G401 (cell line): ENCODE measurements at places on chromosomes 11 and 22. TPM values are rescaled to one million over a fixed set of nuclear protein-coding genes. Genes with fewer than 3 reads are reported as not detected.

DNA sequence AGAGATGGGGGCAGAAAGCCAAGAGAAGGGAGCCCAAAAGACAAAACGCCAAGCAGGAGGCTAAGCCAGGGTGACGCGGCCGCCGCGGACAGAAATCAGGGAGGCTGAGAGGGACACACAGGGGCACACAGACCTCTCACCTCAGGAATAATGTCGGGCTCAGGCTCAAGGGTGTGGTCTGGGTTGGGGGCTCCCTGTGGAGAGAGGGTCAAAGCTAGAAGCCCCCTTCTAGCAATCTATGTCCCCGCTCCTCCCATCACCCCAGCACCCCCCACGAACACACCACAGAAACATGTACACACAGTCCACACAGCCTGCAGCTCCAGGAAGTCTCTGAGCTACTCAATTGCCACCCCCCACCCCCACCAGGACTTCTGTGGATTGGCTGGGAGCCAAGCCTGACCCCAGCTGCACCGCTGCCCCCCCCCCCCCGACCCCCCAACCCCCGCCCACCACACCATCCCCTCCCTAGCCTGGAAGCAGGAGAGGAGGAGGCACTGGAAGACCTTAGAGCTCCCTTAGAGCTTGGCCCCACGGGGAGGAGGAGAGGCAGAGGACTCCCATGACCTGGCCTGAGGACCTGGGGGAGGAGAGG lies 6.9 kb downstream of the BCL9L start:
- no peak for DNase-seq

DNA sequence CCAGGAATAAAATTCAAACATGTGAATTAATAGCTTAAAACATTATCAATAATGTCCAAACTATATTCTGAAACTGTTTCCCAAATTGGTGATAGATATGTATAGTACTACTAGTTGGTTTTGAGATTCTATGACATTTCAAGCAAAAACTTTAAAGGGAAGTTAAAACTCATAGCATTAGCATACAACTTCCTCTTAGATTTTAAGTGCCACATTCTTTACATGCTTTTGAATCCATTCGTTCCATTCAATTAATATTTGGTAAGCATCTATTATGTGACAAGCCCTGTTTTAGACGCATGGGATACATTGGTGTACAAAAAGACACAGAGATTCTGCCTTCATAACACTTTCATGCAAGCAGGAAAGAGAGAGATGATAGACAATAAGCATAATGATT lies 8.9 kb downstream of the PATL1 start:
- DNase-seq, result no peak

GRCh38 chr11:12800871-12801270 lies 126.7 kb downstream of the TEAD1 start:
- no peak for DNase-seq

DNA sequence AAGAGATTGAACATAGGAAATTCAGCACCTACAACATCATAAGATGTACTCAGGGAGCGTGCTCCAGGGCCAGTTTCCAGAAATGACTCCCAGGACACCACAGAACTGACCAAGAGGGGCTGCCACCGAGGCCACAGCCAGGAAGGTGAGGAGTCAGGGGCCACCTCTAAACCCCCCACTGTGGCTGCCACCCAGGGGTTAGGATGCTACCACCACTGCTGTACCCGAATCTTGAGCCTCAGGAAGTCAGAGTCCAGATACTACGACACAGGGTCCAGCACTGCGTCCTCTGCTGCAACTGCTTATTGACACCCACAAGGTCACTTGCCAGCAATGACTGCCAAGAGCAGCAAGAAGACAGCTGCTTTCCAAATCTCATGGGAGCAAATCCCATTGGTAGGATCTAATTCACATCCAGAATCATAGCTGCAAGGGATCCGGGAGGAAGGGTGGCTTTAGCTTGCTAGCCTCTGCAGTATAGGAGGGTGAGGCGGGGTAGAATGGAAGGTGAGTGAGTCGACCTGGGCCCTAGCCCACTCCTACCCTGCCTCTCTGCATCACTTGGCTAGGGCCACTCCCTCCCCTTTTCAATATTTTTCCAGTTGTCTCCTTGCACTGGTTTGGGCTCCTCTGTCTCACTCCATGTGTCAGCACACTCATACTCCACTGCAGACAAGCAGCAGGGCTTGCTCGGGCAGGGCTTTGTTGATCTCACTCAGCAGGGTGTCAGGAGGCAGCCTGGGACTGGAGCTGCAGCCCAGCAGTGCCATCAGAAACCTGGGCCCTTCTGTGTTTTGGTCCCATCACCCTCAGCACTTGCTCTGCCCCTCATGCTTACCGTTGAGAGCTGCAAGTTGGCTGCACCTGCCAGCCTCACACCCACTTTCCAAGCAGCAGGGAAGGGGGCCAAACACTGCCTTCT lies 18.1 kb upstream of the CYTH4 start:
- no peak for DNase-seq

DNA sequence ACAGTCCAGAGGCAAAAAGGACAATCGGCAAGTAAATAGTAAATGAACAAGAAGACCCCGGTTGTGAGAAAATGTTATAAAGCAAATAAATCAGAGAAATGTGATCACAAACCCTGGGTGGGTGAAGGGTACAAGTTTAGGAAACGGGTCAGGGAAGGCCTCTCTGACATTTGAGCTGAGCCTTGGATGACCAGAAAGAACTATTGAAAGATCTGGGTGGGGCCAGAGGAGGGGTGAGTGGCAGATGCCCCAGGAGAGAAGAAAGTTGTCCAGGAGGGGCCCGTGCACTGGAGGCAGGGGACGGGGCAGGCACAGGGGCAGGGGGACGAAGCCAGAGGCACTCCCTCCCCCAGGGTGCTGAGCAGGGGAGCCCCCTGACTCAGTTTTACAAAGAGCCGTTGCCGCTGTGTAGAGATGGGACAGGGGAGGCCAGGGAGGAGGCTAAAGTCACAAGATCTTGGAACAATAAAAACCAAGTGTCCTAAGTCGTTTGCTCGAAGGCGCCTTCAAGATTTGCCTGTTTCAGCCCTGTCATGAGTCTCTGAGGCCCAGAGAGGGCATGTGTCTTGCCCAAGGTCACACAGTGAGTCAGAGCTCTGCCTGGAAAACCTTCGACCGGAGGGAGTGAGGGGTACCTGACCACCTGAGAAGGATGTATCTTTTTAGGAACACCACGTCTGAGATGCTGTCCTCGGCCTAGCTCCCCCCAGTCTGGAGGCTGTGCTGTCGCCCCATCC lies 10.8 kb upstream of the PDGFB start:
- DNase-seq, result no peak

DNA sequence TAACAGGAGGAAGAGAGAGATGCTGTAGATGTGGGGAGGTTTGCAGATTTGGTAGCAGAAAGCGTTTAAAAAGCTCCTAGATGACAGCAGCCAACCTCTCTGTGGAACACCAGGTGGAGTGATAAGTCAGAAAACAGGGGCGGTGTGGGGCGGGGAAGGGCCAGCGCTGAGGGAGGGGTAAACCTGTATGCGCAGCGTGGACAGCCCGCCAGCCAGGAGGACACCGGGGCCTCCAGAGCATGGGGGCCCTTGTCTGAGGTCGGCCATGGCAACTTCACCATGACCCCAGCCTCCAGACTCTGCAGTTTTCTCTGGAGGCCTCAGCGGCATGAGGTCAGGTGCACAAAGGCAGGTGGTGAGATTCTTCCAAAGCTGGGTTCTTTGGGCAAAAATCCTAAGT lies 423.7 kb downstream of the BRD1 start:
- no peak for DNase-seq

DNA sequence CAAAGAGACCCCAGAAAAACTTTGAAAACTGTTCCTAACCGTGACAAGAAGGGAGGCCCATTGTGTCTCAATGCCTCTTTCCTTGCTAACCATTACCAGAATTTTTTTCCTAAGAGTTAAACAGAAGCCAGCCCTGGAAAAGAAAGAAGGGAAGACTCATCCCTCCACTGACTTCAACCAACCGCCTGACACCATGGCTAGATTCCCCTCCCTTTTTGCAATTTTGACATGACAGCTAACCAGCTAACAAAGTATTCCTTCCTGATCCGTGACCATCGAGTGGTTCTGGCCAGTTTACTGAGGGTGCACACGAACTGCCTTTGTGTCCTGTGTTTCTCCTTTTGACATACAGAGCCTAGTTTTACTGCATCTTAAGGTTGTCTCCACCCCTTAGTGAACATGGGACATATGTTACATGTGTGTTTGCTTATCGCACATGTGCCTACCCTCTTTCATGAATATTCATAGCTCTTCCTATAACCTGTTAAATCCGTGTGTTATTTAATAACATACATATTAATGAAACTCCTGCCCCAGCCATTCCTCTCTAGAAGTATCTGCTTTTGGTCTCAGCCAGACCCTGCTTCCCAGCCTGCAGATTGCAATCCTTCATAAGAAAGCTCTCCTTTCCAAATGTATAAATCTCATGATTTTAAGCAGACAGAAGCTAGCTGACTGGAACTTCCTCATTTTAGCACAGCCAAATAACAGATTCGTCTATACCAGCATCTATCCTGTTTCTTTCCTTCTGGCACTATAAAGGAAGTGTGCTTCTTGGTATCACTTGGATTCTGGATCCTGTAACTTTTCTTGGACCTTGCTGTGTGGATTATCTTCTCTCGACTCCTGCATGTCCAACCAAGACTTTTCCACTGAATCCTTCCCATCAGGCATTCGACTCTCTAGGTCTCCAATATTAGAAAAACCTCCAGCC lies 37.8 kb downstream of the RASSF10 start:
- DNase-seq, result no peak

DNA sequence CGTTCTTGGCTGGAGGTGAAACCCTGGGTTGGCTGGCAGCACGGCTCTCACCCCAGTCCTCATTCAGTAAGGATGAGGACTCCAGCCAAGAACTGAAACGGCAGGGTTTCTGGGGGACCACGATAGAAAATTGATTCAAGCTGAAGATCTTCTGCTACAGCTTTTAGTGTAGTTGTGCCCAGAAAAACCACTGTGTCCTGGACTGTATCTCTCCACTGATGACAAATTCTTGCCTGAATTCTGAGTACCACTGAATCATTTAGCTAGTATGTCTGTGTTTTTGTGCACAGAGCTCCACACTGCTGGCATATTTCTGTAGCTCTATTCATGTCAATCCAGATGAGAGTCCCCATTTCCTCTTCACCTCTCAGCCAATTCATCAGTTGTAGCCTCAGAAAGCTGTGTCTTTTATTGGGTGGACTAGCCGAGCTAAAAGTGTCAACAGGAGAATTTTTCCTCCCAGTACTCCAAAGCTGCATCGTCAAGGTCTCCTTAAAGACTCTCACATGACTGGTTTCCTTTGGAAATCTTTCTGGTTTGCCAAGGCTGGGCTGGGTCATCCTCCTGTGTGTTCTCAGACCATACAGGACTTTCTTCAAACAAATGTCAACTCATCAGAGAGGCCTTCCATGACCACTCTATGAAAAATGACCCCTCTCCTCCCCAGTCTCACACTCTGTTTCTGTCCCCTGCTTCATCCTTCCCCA lies 144.6 kb downstream of the LDLRAD3 start:
- peak; percentile 65 for DNase-seq

DNA sequence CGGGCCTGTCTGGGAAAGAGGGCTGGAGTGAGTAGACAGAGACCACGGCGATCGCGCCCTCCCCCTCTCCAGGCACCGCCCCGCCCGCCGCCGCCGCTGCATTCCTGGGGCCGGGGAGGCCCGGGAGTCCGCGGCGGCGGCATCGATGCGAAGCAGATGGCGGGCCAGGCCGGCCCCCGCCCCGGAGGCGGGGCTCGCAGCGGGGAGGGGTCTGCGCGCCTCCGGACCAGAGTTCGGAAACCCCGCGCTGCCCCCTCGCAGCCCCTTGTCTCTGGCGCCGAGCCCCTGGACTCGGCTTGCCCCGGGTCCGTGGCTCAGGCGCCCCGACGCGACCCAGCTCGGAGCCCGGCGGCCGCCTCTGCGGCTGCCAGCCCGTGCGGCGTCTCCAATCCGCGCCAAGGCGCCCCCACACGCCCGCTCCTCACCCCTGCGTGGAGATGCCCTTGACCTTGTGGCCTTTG lies 1.3 kb downstream of the SCARF2 start:
- no peak for DNase-seq

DNA sequence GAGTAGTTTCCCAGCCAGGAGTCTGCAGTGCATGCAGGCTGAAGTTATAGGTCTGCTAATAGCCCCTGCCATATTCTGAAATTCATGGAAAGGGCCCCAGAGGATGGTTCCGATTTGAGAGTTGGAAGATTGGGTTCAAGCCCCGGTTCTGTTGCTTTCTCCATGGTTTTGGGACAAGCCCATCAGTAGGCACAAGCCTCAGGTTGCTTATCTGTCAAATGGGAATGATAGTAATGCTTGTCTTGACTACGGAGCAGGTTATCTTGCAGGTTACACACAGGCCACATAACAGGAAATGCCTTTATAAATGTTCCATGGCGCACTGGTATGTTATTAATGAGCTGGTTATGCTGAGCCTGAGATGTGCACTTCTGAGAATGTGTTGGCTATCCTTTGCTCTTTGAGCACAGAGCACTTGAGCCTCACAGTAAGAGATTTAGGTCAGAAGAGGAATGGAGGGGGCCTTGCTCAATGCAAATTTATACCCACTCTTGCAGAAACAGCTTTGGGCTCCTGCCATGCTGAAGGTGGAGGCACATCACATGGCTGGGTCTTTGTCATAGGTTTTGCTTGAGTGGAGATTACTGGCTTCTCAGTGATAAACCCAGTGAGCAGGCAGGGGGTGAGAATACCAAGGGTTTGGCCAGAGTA lies 47.1 kb downstream of the ZNRF3 start:
- peak; percentile 59 for DNase-seq

- DNase-seq, result no peak
These were observed 57.0 kb downstream of the CERK start for GRCh38 chr22:46681010-46681409.

DNA sequence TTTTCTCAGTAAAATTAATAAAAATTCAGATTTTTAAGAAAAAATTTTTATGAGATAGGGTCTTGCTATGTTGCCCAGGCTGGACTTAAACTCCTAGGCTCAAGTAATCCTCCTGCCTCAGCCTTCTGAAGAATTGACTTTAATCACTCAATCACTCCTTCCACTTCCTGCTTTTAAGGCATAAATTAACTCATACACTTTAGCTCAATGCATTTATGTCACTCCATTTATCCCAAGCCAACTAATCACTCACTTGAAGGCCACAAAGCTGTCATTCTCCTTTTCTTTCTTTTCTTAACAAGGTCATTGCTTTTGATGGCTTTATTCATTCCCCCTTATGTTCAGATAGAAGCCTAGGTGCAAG lies 877 bp downstream of the ALG9 start:
- DNase-seq, result no peak

SLC36A4 gene
- total RNA-seq, result 9.5 and 16.0 TPM in 2 replicates

GAL3ST3 gene
- not detected in 2 replicates for total RNA-seq

KLHDC7B gene
- not detected in 2 replicates for total RNA-seq

DNAJB7 gene
- not detected in 2 replicates for total RNA-seq

KIRREL3 gene
- total RNA-seq, result not detected in 2 replicates

OR52N4 gene
- total RNA-seq, result not detected in 2 replicates

RNF121 gene
- total RNA-seq, result 33.9 and 47.2 TPM in 2 replicates

ELMOD1 gene
- 0.17 TPM in 1 of 2 replicates, not detected in the other for total RNA-seq

MAPK11 gene
- total RNA-seq, result 21.3 and 21.5 TPM in 2 replicates

BIK gene
- 4.6 and 6.9 TPM in 2 replicates for total RNA-seq
